Stimulated activated CD4-positive, alpha-beta T cell treated with anti-CD3 and anti-CD28 coated beads, Interleukin-2, amount 100 ng/mL, for 48 hours (primary cell): ENCODE measurements at places on chromosomes 3 and 15.

DNA sequence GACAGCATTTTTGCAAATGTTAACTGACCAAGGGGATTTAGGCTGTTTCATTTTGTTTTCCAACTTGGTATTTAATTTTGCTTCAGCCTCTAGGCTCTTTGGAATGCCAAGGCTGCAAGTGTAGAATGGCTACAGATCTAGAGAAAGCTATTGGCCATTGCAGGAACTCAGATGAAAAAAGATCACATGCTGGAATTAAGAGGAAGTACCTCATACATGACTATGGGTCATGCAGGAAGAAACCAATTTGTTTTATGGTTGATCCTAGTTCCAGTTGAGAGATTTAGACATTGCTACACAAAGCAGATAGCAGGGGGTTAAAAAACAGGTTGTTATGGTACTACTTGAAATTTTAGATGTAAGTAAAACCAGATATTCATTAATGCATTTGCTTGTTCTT is 12.7 kb upstream of the CLDN16 start:
- no peak for DNase-seq

DNA sequence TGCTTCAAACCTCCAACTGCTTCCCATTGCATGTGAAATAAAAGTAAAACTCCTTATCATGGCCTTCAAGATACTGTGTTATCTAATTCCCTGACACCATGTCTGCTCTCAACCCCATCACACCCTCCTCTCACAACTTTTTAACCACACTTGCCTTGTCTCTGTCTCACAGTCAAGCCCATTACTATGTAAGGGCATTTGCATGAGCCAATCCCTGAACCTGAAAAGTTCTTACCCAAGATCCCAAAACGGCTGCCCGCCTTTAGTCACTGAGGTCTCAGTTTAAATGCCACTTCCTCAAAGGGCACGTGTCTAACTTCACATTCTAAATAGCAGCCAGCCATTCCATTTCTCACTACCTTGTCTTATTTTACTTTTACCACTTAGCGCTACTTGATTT is 83.1 kb downstream of the SST start:
- DNase-seq = no peak

DNA sequence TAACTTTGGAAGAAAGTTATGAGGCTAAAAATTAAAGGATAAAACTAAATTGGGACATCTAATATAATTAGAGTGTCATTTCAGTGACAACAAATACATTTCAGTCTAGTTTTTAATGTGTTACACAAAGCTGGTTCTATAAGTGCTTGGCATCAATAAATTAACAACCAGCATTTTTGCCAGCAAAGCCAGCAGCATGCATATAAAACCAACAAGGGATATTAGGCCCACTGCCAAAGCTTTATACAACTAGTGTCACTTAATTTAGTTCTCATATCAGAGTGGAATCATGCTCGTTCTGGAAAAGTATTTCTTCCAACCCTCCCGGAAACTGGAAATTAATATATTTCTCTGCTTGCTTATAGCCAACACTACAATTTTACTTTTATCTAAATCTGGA is 88.8 kb downstream of the THBS1 start:
- no peak for DNase-seq

- DNase-seq = no peak
Observed at GRCh38 chr3:148992027-148992634, 791 bp downstream of the GYG1 start.

GRCh38 chr15:66786222-66786621 is 84.2 kb downstream of the SMAD6 start:
- DNase-seq = no peak

- DNase-seq = no peak
Observed at GRCh38 chr3:172307141-172307560, 141.1 kb downstream of the GHSR start.

DNA sequence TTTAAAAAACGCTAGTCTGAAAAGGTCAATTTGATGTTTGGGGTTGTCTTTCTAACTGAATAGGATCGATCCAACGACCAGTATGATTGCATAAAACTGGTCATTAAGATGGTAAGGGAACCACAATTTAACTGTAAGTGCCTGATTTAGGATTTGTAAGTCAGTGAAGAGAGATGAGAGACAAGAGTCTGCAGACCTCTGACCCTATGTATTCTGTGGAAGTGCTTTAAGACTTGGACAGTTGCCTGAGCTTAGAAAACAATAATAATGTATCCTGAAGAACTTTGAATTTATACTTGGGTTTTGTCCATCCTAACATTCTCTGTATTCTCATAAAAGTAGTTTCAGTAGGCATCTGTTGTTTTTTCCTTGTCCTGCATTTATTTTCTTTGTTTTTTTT is 221.4 kb upstream of the SUCLG2 start:
- DNase-seq = no peak

GRCh38 chr15:88902846-88903245 is 7.5 kb upstream of the HAPLN3 start:
- DNase-seq = no peak

GRCh38 chr15:75739791-75740190 is 27.1 kb upstream of the CSPG4 start:
- DNase-seq = no peak

GRCh38 chr15:76947454-76947853 is 15.9 kb downstream of the RCN2 start:
- no peak for DNase-seq

DNA sequence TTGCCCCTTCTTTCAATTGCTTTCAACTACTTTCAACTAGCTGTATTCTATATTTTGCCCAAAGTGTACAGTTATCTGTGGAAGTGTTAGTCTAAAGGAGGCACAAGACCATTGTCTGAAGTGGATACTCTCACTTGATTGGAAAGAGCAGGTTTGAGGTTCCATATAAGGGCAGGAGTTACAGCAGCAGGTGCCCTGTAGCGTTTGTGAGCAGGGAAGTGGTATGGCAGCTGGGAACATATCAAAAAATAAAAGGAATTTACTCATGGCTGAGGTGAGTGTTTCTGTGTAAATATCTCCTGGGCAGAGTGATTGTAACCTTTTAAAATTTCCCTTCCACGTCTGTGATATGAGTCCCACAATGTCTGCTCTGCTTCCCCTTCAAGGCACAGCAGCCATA is 38.5 kb upstream of the DNAJC13 start:
- DNase-seq = no peak

GRCh38 chr15:78909160-78909695 is 35.6 kb downstream of the CTSH start:
- DNase-seq = no peak

DNA sequence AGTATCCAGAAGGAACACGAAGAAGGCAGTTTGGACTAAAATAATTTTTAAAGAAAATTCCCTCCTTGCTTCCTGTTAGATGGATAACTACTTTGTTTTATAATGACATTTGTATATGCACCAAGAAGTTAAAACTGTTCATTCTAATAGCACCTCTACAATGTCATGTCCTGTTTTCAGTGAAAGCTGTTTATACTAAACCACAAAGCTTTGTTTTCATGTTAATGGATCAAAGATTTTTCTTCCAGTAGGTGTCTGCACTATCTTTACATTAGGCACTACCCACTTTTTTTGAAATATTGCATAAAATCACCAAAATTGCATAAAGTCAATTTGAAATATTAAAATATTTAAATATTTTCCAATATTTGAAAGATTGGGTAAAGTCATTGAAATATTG is 10.1 kb downstream of the RARRES1 start:
- no peak for DNase-seq

GRCh38 chr15:31727612-31728011 is 302.7 kb upstream of the CHRNA7 start:
- no peak for DNase-seq

- no peak for DNase-seq
Observed at GRCh38 chr3:111069974-111070771, 1.4 kb upstream of the NECTIN3 start.

- no peak for DNase-seq
Observed at GRCh38 chr15:92665100-92665555, 9.6 kb upstream of the FAM174B start.

GRCh38 chr3:32184187-32184730 is 54.2 kb upstream of the CMTM8 start:
- DNase-seq = no peak

- no peak for DNase-seq
Observed at GRCh38 chr15:40918799-40919392, 10.2 kb upstream of the DLL4 start.

GRCh38 chr15:92616621-92617548 is 38.7 kb downstream of the FAM174B start:
- no peak for DNase-seq

- no peak for DNase-seq
Observed at GRCh38 chr15:35439291-35439690, 106.7 kb downstream of the DPH6 start.

- no peak for DNase-seq
Observed at GRCh38 chr3:65978116-65978515, 60.6 kb downstream of the MAGI1 start.

GRCh38 chr3:121913305-121913990 is 19.2 kb downstream of the SLC15A2 start:
- no peak for DNase-seq

- DNase-seq = no peak
Observed at GRCh38 chr15:63422891-63423590, 41.4 kb upstream of the CA12 start.

- no peak for DNase-seq
Observed at GRCh38 chr3:125302932-125303331, 72.2 kb downstream of the ZNF148 start.

DNA sequence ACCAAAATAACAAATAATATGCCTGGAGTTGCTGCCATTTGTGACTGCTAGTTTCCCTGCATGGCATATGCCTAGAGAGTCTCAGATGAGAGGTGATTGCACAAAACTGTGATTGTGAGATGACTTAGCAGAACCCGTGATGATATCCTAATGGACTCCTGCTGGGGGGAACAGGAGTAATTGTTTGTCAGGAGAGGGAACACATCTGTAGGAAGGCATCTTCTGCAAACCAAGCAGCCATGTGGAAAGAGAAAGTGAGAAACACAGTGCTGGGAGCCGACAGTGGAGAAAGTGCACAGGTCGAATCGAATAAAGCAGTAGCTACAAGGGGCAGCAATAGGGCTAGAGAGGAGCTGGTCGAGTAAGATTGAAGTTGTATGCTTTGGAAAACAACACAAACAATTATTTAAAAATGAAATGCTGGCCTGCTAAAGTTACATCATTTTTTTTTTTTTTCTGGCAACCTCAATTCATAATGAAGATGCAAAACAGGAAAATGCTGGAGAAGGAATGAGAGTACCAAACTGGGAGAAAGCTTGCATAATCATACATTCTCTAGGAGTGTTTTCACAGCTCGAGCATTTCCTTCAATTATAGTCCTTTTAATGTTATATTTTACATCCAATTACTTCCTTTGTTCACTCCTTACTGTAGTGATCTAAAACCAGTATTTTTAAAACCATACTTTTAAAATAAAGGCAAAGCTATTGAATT is 494.2 kb upstream of the AGTR1 start:
- DNase-seq = no peak

- no peak for DNase-seq
Observed at GRCh38 chr3:74033806-74034205, 409.1 kb upstream of the PDZRN3 start.

GRCh38 chr3:27174530-27174929 is 194.7 kb downstream of the NEK10 start:
- no peak for DNase-seq

- no peak for DNase-seq
Observed at GRCh38 chr3:51955175-51955892, at the start of gene GPR62. Gene GPR62 (plus strand): TSS chr3:51955381. CDS start chr3:51955653, 272 bp downstream.

GRCh38 chr3:78571486-78571885 is 1196.3 kb downstream of the ROBO1 start:
- DNase-seq = no peak

DNA sequence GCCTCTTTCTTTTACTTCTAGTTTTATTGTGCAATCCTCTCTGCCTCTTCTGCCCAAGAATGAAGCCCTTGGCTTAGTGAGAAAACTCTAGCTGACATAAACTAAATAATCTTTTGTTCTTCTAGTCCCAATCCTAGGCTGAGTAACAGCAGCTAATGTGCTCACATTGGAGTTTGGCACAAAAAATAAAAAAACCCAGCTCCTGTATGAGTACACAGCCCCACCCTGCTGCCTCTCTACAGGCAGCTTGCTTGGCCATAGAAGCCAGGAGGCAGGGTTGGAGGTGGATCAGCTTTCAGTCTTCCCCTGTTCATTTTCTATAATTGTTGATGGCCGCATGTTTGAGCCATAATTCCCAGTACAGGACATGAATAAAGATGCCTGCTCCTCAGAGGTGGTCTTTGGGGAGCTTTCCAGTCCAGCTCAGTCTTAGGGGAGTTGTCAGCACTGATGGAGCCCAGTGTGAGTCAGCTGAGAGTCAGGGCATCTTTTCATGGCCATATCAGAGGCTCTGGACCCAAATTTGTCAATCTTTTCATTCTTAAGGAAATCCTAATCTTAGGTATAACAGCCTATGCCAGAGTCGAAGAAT is 46.7 kb downstream of the RTP1 start:
- no peak for DNase-seq

GRCh38 chr15:67945131-67945530 is 105.3 kb upstream of the RNU6-1 start:
- DNase-seq = no peak

DNA sequence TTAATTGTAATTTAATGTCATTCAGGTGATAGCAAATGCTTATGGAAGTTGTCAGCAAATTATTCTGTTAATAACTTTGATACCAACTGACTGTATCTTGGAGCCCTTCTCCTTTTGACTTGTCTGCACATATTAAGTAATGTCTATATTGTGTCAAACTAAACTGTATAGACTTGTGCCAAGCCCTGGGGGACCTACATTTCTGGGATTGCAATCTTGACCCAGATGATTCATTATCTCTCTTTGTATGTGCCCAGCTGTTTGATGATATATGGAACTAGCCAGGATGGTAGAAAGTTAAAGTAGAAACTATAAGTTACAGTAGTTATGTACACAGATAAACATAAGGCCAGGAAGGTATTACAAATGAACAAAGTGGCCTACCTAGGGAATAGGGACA is 402.8 kb upstream of the RARB start:
- no peak for DNase-seq

- DNase-seq = no peak
Observed at GRCh38 chr3:171695426-171695825, 114.9 kb downstream of the PLD1 start.

GRCh38 chr3:30644615-30645014 is 38.2 kb downstream of the TGFBR2 start:
- DNase-seq = no peak

GRCh38 chr3:174430986-174431385 is 428.1 kb upstream of the NAALADL2 start:
- DNase-seq = no peak

DNA sequence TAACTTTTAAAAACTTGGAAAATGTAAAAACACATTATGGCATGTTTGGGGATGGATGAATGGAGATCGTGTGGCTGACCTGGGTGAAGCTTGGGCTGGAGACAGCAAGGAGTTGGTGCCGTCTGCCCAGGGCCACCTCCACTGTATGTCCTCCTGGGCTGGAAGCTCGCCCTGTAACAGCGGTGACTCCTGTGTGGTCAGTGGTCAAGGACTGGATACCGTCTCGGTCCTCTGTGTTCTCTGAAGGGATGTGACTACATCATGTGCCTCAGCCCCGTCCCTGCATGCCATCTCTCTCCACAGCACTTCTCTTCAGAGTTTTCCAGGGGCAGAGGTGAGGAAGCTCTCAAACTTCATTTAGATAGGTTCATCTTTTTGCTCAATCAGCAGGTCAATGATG is 9.5 kb downstream of the LIMD1 start:
- no peak for DNase-seq

- no peak for DNase-seq
Observed at GRCh38 chr3:25480811-25481210, 52.7 kb downstream of the RARB start.

- no peak for DNase-seq
Observed at GRCh38 chr15:69081310-69082004, 67.0 kb downstream of the NOX5 start.

GRCh38 chr15:70704166-70704565 is 59.2 kb downstream of the UACA start:
- DNase-seq = no peak

GRCh38 chr3:53845103-53845880 is 927 bp downstream of the CHDH start:
- no peak for DNase-seq
